ENCODE measurements at places on chromosomes 7 and 10. TPM values are rescaled to one million over a fixed set of nuclear protein-coding genes. Genes with fewer than 3 reads are reported as not detected.

DNA sequence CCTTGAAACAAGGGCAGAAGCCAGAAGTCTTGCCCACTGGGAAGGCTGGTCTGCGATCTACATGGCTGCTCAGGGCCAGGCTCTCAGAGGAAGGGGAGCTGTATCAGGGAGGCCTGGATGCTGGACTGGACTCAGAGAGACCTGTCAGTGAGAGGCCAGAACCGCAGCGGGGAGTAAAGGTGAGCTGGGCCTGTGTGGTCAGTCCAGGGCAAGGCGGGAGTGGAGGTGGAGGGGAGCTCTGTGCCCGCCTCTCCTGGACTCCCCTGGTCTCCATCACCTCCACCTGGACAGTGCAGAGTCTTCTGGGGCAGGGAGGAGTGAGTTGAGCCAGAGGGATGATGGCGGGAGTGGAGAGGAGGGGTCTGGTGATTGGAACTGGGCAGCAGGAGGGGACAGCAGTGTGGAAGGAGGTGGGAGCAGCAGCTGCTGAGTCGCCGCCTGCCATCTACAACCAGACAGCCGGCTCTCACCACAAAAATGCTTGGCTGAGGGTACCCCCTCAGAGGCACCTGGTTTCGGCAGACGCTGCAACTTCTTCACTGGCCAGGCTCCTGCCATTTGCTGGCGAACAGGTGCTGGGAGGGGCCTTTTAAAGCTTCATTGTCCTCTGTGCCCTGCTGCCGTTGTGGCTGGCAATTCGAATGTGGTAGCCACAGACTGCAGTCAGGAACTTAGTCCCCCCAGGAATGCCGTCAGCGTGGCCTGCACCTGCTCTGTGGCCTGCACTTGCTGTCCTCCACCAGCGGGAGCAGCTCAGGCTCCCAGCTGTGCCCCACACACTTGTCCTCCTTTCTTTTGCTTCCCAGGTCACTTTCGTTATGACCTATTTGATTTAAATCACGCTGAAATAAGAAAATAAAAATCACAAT is 3.5 kb downstream of the RASSF4 start:
- DNase-seq, result no peak

GRCh38 chr10:14574291-14574690 is 200.4 kb downstream of the FAM107B start:
- no peak for DNase-seq

GRCh38 chr10:49524496-49524895 is 14.4 kb downstream of the ERCC6 start:
- DNase-seq, result no peak

- DNase-seq, result no peak
Observed at GRCh38 chr7:157930926-157931466, 594.2 kb downstream of the DNAJB6 start.

DNA sequence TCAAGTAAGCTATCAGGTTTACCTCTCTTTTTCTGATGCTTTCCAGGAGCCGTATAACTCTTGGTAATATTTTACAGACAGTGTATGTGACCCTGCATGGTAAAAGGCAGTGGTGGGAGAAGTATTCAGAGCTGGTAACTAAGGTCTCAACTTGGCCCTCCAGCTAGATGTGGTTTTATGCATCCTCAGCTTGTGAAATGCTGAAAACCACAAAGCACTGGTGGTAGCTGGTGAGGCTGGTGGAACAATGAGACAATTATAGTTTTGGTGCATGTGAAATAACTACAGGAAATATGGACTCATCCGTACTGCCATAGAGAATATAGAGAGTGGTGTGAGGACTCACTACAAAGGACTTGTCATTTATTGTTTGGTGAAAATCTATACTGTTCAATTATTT is 383.0 kb upstream of the PCDH15 start:
- peak; percentile 48 for DNase-seq

GRCh38 chr10:5887029-5887428 is 2.7 kb downstream of the ANKRD16 start:
- DNase-seq, result no peak

DNA sequence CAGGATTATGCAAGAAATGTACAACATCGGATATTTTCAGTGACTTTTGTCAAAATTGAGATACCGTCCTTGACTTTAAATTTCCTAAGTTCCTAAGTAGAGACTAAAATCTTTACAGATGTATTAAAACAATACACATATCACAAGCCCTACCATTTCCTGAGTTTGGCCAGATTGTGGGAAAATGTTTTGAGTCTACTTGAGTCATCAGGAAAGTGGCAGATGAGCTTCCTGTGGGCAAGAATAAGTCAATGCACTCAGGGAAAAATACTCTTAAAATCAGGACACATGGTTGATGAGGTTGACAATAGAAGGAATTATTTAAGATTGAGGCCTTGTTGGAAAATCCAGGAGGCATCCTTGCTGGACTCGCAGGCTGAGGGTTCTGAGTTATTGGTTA is 162.5 kb downstream of the SNX10 start:
- no peak for DNase-seq

- no peak for DNase-seq
Observed at GRCh38 chr7:155680864-155681263, 36.4 kb downstream of the RBM33 start.

DNA sequence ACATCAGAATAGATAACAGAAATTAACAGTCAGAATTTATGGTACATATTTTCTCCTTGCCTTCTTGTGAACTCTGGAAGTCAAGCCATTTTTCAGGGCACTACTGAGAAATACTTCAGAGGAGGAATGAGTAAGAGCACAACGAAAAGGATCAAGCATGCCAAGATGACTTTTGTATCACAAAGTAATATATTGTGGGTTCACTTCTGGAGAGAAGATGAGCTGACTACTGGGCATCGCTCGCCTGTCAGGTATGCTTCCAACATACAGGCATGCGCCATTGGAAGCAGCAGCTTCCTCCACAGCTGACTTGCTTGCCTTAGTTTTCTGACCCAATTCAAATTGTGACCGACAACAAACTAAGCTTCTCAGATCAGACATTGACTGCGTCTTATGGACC is 137.3 kb downstream of the VTI1A start:
- no peak for DNase-seq

DNA sequence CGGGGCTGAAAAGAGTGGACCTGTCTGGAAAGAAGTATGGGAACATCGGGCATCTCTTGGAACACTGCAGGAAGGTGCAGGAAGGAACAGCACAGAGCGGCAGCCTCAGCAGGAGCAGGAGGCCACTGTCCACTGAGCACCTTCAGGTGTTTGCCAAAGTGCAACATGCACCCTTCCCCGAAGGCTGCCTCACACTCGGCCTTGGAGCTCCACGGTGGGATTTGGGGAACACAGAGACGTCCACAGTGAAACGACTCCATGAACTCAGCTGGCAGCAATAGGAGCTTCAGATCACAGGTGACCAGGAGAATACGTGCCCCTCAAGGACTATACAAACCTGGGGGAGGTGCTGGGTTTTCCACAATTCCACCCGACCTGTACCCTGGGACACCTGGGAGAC is 140.3 kb upstream of the RET start:
- no peak for DNase-seq

GRCh38 chr7:146138926-146139325 is 22.3 kb downstream of the CNTNAP2 start:
- no peak for DNase-seq

GRCh38 chr7:125930848-125931247 is 1001.2 kb upstream of the POT1 start:
- DNase-seq, result no peak

DNA sequence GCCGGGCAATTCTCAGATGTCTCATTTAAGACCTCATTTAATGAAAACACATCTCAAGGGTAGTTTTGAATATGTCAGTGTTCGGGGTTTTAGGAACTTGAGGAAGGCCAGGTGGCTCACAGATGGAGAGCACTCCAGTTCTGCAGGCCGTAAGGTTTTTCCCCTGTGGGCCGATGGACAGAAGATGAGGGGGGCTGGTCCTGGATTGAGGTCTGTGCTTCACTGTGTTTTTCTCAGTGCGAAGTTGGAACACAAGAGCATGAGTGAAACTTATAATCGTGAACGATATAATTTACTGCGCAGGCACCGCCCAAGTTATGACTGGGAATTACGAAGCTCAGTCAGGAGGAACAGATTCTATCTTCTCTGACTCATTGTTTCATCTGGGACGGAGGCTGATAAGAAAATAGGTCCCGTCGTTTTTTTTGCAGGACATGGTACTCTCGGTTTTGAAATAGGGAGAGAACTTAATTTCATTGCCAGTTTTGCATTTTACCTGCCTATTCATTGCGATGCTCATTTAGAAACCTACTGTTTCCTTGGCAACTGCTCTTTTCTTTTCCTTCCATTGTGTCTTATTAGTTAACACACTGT is 591.0 kb upstream of the PFKP start:
- no peak for DNase-seq

The ZNF394 gene
- 15.7 TPM for total RNA-seq

The ASIC3 gene
- 2.5 TPM for total RNA-seq

The BICC1 gene
- total RNA-seq, result 150 TPM

The OR6V1 gene
- not detected for total RNA-seq

The UCN3 gene
- total RNA-seq, result not detected

The STEAP1B gene
- total RNA-seq, result 0.17 TPM

The GTF2IRD1 gene
- 28.0 TPM for total RNA-seq

All from epithelial cell of proximal tubule (primary cell).